GM12864 (cell line): ENCODE measurements at places on chromosomes 6 and 20.

- no peak for DNase-seq
Observed at GRCh38 chr6:119517428-119517827, 167.9 kb upstream of the MAN1A1 start.

DNA sequence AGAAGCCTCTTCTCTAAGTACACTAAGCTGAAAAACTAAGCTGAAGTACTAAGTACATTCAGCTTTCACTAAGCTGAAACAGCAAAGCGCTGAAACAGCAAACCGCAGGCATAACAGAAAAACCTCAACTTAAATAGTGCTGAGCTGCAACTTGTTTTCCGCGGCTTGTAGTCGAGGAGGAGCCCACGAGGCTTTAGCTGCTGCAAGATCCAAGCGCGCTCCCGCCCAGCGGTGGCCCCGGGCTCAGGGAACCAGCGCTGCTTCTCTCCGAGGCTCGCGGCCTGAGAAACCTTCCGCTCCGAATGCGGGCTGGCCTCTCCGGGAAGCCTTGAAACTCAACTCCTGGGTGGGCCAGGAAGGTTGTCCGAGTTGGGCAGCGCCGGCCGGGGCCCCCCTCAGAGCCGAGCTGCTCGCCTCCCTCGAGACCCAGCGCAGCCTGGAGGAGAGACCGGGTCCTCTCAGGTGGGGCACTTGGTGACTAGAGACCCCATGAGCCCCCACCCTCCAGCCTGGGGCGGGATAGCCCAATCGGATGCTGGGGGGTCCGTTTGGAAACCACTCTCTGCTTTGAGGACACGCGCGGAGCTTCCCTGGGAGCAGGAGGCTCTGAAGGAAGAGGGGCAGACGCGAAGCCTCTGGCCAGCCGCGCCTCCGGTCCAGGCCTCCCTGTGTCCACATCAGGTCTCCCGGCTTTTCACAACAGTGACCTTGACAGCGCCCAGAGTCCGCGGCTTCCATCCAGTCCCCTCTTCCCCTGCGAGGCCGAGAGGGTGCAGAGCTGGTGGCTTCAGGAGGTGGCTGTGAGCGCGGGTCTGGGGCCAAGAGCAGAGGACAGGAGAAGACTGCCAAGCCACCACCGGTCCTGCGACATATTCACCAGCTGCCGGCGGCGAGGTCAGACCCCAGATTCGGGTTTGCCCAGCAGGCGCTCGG, 38.1 kb upstream of the HLA-E start:
- DNase-seq, result peak; percentile 82

DNA sequence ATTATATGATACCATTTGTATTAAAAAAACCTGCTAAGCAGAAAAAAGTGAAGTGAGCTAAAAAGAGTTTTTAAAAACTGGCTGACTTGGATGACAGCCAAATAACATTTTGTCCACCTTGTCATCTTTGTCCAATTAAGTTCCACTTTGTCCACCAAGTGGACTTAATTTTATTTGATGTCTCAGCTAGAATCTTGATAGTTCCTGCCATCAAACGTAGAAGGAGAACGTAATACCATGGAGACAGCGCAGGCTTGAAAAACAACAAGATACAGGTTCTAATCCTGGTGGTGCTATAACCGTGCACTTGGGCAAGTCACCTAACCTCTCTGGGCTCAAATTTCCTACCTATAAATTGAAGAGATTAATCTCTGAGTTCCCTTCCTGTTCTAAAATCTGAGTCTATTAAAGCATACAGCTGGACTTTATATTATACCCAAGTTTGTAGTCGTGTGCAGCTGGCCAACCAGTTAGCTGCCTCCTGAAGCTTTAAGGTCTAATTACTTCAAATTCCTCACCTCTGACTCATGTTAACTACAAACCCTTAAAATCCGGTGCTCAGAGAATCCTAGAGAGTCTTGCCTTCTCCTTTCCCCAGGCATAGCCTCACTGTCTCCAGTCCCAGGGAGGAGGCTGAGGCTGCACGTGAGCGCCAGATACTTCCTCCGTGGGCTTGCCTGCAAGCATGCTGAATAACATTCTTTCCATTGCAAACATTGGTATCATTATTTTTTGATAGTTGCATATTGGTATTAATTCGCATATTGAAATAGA, 16.8 kb downstream of the TMEM244 start:
- DNase-seq, result no peak

DNA sequence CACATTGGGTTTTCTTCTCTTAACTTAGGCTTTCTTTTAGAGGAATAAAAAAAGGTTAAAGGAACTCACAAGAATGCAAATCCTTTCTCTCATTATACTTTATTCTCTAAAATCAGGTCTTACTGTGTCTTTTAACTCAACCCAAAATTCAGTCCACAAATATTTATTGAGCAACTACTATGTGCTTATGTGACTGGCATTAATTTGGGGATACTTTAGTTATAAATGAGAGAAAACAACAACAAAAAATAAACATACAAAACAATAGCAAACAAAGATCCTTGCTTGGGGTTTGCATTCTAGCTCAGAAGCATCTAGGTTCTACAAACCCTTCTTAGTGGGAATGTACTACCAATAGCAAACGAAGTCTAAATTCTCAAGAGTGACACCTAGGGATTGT, 266.2 kb downstream of the UTRN start:
- no peak for DNase-seq

DNA sequence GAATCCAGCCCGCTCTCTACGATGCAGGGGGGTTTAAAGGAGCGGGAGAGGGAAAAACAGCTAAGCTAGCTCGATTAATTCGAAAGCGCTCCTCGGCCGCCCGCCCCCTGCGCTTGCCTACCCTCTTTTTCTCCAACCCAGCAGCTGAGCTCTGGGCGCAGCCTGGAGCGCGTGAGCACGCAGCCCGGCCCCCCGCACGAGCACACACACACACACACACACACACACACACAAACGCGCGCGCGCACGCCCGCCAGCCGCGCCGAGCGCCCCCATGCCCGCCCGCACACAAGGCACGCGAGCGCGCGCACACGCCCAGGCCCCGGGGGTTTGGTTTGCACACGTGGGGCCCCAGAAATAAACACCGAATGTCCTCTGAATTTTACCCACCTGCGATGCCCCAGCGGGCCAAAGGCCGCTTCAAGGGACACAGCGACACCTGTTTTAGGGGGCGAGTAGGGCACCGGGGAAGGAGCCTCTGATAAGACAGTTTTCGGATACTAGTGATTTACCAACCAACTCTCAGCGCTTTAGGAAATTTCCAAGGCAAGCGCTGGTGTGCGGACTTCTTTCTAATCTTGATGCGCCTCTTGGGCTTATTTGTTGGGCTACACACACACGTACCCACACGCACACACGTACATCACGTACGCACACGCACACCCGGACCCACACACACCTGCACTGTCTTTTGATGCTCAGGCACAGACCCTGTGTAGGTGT, 802 bp upstream of the NRN1 start:
- no peak for DNase-seq

- DNase-seq, result no peak
Observed at GRCh38 chr6:144190593-144190992, 40.3 kb downstream of the STX11 start.

GRCh38 chr6:77457720-77458349, 5.5 kb downstream of the HTR1B start:
- DNase-seq, result no peak

DNA sequence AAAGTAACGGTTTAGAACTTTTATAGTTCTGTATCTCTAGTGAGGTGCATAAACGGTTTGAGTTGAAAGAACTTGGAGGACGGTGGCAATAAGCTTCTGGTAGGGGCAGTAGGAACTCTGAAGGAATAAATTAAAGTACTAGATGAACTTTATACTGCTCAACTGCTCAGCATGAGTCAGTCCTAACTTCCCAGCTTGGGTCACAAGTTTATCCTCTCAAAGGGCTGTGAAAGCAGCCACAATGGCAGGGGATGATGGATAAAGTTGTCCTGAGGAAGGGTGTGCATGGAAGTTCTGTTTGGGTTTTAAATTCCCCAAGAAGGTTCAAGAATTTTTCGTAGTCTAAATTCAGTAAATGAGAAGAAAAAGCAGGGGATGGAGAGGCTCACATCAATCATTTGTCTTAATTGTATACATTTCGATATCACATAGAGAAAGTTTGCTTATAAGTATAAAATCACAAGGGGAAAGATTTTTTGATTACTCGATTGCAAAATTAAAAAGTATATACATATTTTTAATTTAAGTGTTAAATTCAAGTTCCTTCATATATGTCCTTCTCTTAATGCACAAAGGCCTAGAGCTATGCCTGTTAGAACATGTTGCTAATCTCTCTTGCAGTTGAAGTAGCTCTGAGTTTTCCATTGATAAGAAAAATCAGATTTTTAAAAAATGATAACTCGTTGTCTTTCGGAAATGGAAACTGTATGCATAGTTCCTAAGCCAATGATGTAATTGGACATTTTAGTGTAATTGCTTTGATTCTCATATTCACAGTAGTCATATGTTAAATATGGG, 55.3 kb upstream of the JAG1 start:
- no peak for DNase-seq

DNA sequence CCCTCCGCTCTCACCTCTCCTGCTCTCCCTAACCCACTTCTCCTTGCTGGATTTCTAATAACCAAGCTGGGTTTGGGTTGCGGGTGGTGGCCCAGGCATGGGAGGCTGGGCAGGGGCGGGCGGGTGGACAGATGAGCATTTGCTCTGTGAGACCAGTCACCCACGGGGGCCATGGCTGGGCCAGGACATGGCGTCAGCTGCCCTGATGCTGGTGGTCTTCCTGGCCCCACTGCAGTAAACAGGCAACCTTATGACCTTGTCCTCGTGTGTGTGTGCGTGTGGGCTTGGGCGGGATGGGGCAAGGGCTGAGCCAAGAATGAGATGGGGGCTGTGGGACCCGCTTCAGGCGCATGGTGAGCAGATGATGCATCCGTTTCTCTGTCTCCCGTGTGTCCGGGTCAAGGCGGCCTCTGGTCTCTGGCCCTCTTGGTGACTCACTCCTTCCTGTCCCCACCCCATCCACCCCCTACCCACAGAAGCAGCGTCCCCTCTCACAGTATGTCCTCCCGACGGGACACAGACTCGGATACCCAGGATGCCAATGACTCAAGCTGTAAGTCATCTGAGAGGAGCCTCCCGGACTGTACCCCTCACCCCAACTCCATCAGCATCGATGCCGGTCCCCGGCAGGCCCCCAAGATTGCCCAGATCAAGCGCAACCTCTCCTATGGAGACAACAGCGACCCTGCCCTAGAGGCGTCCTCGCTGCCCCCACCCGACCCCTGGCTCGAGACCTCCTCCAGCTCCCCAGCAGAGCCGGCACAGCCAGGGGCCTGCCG, 41.4 kb upstream of the MYL9 start:
- no peak for DNase-seq

DNA sequence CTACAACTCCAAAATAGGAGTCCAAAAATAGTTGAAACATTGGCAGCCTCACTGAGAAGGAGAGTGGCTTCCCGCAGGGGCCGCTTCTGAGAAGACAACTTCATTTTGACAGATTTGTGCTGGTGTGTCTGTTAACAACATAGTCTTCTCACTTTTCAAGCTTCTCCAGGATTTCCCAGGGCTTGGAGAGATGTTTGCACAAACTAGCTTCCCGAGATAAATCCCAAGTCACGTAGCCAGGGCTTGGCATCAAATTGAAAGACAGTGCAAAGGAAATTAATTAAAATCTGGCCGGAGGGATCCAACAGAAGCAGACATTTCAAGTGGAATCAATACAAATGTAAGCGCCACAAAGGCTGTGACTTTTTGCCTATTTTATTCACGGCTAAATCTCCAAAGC, 630.2 kb downstream of the DHX35 start:
- DNase-seq, result no peak

DNA sequence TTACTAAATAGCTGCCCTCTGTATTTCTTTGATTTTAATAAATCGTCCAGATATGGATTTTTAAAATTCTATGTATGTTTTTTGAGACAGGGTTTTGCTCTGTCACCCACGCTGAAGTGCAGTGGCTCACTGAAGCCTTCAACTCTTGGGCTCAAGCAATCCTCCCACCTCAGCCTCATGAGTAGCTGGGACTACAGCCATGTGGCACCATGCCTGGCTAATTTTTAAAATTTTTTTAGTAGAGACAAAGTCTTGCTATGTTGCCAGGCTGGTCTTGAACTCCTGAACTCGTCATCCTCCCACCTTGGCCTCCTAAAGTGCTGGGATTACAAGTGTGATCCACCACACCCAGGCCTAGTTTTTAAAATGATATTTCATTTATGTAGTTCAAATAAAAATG, 47.4 kb upstream of the DDR1 start:
- no peak for DNase-seq

DNA sequence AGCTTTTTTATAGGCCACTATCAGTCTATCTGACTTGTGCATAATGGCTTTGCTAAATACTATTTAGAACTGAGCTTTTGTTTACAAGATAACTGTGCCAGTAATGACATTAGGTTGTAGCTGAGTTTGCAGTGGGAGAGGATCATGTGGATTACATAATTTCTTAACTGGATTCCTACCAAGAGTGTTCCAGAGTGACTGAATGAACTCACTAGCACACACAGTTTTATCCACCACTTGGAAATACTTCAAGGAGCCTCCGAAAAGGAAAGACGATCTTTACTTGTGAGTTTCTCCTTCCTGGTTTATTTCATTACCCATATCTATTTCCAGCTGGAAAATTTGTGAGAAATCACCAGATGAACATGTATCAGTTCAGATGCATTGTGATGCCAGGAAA, 10.9 kb upstream of the SYNE1 start:
- no peak for DNase-seq

DNA sequence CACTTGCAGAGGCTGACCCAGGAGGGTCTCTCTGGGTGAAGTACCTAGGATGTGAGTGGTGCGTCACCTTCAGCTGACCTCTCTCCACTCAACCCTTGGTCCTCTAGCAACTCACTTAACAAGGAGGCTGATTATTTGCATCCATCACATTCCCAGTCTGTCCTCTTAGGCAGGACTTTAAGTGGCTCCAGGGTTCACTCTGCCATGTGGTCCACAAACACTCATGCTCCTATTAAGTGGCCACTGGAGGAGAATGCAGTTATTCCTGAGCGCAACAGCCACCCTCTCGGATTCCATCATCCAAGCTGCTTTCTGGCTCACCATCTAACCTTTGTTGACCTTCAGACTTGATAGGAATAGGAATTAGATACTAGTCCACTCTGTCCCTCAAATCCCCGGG, 61.1 kb upstream of the SCAF8 start:
- DNase-seq, result no peak

DNA sequence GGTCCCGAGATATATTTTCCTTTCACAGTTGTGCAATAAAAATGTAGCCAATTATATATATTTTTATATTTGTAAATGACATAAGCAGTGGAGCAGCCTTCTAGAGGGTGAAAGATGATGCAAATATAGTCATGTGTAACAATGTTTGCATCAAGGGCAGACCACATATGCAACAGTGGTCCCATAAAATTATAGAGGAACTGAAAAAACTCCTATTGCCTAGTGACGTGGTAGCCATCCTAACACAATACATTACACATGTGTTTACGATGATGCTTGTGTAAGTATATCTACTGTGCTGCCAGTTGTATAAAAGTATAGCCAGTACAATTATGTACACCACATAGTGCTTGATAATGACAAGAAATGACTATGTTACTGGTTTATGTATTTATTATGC, 162.8 kb downstream of the ZFAND3 start:
- DNase-seq, result no peak
